ENCODE measurements at places on chromosomes 7 and 10.

GRCh38 chr10:127702271-127702670, 34.7 kb upstream of the FOXI2 start:
- DNase-seq, result no peak

- no peak for DNase-seq
Observed at GRCh38 chr7:151773797-151774196, 103.1 kb downstream of the PRKAG2 start.

- peak; percentile 86 for DNase-seq
Observed at GRCh38 chr10:34280599-34281374, 534.3 kb downstream of the PARD3 start.

DNA sequence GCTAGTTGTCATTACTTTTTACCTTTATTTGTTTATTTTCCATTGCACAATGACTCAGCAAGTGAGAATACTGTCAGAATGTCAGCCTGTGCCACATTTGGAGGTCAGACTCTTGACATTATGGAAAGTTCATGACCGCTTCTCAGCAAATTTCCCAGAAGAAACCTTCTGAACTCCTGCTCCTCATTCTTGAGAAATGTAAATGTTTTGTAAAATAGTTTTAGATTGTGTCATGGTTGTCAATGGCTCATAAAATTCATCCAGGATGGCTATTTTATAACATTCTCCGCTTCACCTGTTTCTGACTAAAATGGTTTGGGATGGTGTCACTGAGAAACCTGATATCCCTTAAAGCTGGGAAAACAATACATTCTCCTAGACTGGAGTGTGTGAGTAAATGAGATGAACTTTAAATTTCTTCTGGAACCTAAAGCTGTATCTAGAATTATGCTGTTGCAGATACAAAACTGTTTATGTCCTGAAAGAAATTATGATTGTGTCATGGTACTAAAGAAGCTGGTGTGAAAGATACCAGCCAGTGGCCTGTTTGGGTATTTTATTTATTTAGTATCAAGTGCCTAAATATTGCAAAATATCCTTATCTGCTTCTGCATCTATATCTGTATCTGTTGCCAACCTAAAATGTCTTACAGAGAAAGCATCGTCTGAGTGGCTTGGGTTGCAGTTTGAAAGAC, 671.7 kb downstream of the GATA3 start:
- DNase-seq, result peak; percentile 11

GRCh38 chr7:91685544-91685943, 195.0 kb downstream of the MTERF1 start:
- DNase-seq, result no peak

- no peak for DNase-seq
Observed at GRCh38 chr7:40356312-40356711, 221.5 kb downstream of the SUGCT start.

GRCh38 chr7:50552921-50553320, 12.3 kb downstream of the DDC start:
- peak; percentile 34 for DNase-seq

DNA sequence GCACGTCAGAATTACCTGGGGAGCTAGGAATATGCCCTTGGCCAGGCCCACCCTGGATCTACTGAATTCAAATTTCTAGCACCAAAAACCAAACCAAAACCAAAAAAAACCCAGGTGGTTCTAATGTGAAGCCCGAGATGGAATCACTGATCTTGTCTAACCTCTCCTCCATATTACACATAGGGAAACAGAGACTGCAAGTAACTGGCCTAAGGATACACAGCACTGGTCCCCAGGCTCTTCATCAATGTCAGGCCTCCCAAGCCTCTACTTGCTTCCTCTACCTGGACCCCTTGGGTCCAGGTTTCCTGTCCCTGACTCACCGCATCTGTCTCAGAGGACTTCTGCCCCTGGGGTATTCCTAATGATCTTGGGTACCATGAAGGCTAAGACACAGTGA, 30.7 kb downstream of the ZCCHC24 start:
- DNase-seq, result no peak

DNA sequence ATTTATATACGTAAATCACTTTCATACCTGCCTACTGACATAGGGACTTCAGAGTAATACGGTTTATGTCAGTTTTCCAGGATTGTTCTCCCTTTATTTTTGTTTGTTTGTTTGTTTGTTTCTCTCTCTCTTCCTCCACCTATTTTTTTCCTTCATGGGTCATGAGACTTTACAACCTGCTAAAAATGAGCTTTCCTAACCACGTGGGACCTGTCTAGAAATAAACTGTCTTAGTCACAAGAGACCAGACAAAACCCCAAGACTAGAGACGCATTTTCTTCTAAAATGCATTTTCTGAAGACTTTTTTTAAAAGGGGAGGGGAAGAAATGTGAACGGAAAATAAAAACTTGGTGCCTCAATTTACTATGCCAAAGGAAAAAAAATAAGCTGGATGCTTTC, 41.1 kb upstream of the FIGNL1 start:
- DNase-seq, result no peak

GRCh38 chr10:72455889-72456595, 101.3 kb upstream of the DNAJB12 start:
- peak; percentile 49 for DNase-seq

DNA sequence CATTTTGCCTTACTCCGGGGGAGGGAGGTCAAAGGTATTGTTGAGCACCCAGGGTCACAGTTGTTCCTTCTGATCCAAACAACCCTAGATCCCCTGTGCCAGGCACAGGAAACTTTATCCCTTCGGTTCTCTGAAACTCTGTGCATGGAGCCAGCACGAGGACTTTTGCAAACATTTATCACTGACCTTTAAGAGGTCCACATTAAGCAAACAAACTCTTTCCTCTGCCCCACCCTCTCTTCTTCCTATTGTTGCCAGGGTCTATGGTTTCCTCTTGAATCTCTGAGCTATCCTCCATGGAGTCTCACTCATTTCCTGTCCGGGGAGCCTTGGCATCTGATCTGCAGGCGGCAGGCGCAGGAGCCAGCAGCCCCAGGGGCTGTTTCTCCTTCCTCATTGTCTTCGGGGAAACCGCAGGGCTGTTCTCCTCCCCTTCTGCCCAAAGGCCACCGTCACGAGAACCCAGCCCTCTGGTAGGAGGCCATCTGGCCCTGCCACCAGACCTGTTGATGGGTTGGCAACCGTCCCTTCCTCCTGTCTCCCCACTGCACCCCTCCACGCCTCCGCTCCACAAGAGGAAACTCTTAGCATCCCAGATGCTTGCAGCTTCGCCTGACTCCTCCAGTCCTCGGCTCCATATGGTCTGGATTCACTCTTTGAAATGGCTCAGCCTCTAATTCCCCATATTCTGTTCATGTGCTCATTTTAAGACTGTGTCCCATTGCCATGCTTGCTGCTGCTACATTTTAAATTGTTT, 327.3 kb upstream of the NRP1 start:
- peak; percentile 9 for DNase-seq

DNA sequence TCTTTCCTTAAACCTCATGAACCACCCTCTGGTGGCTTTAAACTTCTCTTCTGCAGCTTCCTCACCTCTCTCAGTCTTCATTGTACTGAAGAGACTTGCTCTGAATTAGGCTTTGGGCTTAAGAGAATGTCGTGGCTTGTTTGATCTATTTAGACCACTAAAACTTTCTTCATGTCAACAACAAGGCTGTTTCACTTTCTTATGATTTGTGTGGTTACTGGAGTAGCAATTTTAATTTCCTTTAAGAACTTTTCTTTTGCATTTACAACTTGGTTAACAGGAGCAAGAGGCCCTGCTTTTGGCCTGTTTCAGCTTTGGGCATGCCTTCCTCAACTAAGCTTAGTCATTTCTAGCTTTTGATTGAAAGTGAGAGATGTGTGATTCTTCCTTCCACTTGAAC, 38.1 kb upstream of the CDHR3 start:
- no peak for DNase-seq

- DNase-seq, result no peak
Observed at GRCh38 chr7:121020989-121021969, 32.8 kb downstream of the CPED1 start.

DNA sequence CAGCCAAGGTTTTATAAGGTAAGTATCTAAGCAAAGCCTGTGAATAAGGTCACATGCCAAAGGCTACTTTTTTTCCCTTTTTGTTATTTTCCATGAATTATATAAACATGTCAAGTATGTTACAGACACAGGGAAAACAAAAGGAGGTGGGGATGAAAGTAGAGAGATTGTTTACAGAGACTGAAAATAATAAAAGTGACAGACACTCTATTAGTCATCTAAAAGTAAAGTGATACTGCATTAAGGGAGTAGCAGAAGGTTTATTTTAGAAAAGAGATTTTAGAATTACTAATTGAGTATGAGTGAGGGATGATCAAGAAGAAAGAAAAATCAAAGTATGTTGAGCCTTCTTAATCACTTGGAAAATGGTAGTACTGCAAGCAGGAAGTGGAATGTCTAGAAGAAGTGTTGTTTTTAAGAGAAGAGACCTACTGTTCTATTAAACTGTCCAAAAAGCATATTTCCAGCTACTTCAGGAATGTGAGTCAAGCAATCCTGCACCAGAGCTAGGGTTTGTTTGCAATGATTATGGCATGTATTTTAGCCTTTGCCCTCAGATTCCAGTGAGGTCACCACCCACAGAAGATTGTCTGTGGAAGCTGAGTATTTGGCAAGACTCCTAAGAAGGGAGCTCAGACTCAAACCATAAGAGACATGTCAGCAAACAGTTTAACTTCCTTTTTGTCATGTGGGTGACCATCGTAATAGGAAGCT, 177.9 kb upstream of the PLXDC2 start:
- DNase-seq, result peak; percentile 90

DNA sequence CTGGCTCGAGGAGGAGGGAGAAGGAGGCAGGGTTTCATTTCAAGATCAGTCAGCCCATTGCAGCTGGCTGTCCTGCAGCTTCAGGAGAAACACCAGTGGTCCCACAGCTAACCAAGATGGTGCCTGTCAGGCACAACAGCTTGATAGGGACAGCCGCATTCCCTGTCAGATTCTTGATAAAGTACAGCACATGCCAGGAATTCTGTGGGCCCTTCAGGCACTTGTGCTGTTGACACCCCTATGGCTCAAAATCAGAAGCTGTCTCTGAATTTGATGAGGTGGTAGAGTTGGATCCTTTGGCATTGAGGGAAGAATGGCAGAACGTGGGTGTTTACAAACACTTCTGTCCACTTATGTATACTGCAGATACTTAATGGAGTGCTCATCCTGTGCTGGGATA, 354.3 kb downstream of the KCNMA1 start:
- DNase-seq, result no peak

GRCh38 chr7:102431617-102432298, 1.6 kb upstream of the ORAI2 start:
- DNase-seq, result peak; percentile 85

DNA sequence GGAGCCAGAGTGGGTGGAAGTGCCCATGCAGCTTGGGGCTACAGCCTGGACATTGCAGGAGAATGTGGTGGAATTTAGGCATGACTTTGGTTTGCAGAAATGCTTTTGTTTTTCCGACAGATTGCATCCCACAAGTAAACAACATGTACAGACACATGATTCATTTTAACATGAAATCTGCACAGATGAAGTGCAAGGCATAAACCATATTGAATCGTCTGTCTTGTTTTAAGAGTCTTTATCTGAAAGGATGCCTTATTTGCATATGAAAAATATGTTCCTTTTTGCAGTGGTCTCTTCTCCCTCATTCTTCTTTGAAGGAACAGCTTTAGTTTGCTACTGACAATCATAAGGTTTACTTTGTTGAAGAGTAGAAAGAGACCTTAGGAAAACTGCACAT, 94.9 kb downstream of the NXPH1 start:
- no peak for DNase-seq

- no peak for DNase-seq
Observed at GRCh38 chr10:127973791-127974311, 66.9 kb downstream of the PTPRE start.

- peak; percentile 72 for DNase-seq
Observed at GRCh38 chr10:30980951-30981616, 50.6 kb downstream of the ZNF438 start.

GRCh38 chr7:84379446-84379845, 184.9 kb upstream of the SEMA3A start:
- DNase-seq, result no peak

- DNase-seq, result no peak
Observed at GRCh38 chr7:147650991-147651390, 939.6 kb upstream of the C7orf33 start.

- DNase-seq, result peak; percentile 53
Observed at GRCh38 chr10:99369551-99369950, 40.4 kb downstream of the CNNM1 start.

DNA sequence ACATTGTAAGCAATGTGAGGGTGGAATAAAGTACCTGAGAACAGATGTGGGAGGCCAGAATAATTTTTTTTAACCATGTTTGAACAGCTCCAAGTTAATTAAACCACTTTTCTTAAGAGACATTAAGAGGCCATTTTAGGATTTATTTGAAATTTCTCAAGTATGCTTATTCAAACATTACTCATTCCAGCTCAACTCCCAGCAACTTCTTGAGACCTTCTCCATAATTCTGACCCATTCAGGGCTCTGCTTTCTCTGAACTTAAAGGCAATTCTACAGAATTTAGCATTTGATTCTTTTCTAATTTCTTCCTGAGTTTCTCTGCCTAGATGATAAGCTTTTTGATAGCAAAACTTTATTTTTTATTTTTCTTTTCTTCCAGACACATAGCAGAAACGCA, 314.5 kb downstream of the CAMK1D start:
- DNase-seq, result no peak

DNA sequence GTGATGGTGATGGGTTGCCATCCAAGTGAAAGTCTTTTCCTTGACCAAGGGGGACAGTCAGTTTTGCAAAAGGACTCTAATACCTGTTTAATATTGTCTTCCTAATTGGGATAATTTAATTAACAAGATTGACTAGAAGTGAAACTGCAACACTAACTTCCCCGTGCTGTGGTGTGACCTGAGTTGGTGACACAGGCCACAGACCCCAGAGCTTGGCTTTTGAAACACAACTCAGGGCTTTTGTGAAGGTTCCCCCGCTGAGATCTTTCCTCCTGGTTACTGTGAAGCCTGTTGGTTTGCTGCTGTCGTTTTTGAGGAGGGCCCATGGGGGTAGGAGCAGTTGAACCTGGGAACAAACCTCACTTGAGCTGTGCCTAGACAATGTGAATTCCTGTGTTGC, 6.9 kb downstream of the PPIF start:
- no peak for DNase-seq

- DNase-seq, result peak; percentile 16
Observed at GRCh38 chr10:117339578-117339977, 35.7 kb downstream of the PDZD8 start.

- no peak for DNase-seq
Observed at GRCh38 chr7:109836016-109836415, 1254.9 kb upstream of the LRRN3 start.
